ENCODE measurements at places on chromosomes 4 and X.

GRCh38 chr4:173405840-173406606, 7.1 kb upstream of the SCRG1 start:
- DNase-seq: no peak

DNA sequence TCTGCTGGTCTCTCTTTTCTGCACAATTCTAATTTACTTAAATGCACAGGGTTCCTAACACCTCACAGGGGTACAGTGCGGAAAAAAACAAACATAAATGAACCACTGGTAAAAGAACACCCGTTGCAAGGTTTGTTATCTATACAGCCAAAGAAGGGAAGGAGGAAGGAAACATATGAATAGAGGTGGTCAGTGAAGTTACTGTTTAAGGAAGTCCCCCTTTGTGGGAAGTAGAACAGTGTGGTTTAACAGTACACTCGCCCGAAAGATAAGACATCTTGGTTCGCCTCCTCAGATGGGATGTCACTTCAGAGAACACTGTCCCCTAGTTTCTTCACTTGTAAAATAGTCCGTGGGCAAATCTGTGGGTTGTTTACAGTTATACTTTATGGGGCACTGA, 57.5 kb downstream of the TEC start:
- no peak for DNase-seq

DNA sequence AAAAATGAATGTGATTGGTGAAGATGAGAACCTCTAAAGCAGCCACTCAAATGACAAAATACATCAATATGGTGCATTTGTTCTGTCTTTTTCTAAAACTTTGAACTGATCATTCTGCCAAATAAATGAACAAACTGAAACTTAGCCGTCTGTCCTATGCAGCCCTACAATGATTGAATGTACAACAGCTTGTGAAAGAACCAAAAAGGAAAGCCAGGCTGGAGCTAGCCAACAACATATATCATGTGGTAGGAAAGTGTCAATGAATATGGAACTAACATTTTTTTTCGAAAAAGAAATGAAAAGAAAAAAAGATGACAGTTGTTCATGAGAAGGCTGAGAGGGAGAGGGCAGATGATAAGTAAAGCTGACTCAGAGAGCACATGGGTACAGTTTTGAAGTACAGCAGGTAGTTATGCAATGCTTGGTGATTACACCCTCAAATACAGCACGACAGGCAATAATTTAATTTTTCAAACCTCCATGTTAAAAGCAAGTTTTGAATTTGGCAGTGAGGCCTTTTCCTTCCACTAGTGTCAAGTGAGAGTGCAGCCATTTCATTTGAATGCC, 21.2 kb upstream of the SLC7A11 start:
- DNase-seq: no peak

- DNase-seq: no peak
These were observed 17.0 kb downstream of the PAQR3 start for GRCh38 chr4:78922207-78922606.

DNA sequence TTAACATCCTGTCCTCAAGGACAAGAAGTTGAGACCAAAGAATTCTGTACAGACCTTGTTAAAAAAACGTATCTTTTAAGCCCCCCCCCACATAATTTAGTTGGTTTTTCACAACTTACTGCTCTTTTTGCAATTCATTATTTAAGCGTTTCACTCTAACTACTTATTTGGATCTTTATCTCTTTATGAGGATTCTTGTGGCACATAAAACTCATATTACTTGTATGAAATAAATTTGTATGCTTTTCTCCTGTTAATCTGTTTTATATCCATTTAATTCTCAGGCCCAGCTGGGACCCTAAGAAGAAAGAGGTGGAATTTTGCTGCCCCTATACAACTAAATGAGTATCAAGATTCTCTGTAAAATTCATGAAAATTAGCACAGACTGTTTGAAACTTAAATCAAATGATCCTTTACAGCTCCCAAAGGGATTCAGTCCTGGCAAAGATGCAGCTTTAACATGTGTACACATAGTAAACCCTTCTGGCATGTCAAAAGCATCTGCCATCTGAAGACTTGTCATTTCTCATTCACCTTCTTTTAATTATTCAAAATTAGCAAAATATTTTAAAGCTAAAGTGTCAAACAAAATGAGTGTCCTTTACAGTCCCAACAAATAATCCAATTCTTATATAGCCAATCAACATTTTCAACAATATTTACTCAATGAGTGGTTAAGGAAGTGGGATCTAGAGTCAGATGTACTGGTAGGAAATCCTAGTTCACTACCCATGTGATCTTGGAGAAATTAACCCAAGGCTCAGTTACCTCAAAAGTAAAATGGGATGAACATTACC, 17.7 kb downstream of the ARAP2 start:
- no peak for DNase-seq

DNA sequence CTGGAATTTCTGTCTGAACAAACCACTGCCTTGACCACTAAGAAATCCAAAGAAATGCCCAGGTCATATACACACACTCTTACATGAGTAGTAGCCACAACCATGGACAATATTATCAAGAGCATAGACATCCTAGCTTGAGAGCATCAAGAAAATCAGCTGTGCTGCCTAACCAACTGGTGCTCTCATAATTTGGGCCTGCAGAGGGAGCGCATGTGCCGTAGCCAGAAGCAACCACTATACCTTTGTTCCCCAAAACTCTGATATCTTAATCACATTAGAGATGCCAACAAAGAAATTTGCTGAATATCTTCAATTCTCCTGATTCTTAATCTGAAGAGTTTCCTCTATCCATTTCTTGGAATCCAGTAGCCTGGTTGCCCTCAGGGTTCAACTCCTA, 163.6 kb downstream of the ZNF674 start:
- DNase-seq: no peak

GRCh38 chr4:151139814-151140213, 40.4 kb downstream of the RPS3A start:
- DNase-seq: no peak

GRCh38 chrX:29528281-29528680, 687.1 kb upstream of the MAGEB2 start:
- no peak for DNase-seq

DNA sequence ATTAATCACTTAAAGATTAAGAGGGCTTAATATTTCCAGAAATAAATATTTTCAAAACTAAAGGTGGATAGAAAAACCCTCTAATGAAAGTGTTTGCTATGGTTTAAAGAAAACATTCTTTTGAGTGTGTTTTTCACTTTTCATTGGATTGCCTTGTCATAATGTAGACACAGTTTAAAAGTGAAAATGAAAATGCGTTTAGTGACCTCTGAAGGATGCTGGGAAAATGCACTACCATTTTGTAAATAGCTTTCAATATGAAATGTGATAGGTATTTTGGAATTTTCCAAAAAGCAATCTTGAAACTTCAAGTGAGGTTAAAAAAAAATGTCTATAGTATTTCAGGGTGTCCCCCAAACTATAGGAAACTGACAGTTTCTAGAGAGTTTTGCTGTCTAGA, 642.2 kb downstream of the C4orf33 start:
- DNase-seq: no peak

DNA sequence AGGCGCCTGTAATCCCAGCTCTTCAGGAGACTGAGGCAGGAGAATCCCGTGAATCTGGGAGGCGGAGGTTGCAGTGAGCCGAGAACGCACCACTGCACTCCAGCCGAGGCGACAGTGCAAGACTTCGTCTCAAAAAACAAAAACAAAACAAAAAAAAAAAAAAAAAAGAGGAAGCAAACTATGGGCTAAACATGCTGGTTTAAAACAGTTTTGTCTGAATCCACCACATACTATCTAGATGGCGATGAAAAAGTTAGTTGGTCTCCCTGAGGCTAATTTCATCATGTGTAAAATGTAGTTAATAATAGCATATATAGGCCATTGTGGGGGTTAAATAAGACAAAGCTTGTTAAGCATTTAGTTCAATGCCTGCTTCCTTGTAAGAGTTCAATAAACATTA, 451.1 kb downstream of the RPA4 start:
- no peak for DNase-seq

GRCh38 chrX:133495464-133496391, 80.4 kb upstream of the GPC4 start:
- DNase-seq: no peak

- no peak for DNase-seq
These were observed 1056.7 kb downstream of the STIM2 start for GRCh38 chr4:27917381-27917780.

GRCh38 chrX:115602729-115603389, 41.9 kb downstream of the PLS3 start:
- DNase-seq: no peak

DNA sequence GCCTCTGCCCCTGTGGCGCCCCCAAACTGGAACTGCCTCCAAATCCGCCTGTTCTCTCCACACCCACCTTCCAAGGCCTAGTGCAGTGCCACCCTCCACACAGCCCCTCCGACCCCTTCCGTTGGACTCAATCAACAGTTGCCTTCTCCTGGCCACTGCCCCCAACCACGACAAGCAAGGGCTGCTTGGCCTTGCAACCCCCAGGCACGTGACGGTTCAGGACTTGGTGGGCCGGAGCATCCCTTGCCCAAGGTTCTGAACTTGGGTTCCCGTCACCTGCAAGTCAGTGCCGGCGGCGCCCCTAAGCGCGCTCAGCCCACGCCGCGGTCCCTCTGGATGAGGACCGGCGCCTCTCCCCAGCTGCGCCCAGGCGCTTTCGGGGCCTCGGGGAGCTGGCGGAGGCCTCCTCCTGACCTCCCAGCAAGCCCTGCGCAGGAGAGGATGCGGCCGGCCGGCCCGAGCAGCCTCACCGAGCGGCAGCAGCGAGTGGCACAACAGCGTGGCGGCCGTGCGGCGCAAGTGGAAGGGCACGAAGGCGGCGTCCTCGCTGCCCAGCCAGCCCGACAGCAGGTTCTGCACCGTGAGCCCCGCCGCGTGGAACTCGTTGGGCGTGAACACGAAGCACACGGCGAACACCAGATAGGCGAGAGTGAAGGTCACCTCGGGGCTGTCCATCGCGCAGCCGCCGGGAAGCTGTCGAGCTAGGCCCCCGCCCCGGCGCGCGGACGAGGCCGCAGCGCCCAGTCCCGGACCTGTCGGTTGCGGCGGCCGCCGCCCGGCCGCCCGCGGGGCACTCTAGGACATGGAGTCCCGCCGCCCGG, 750 bp downstream of the TMEM129 start:
- DNase-seq: no peak

- no peak for DNase-seq
These were observed 164.9 kb downstream of the DTHD1 start for GRCh38 chr4:36446275-36446674.

DNA sequence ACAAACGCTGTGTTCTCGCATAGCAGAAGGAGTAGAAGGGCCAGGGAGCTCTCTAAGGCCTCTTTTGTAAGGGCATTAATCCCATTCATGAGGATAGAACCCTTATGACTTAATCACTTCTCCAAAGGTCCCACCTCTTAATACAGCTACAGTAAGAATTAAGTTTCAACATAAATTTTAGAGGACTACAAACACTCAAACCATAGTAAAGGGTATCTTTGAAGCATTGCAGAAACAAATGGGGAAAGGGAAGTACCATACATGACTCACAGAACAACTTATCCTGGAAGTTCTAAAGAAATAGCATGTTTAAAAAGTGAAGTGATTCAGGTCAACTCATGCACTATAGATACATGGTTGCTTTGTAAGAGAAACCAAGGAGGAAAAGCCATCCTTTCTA, 680.8 kb downstream of the RPA4 start:
- no peak for DNase-seq

DNA sequence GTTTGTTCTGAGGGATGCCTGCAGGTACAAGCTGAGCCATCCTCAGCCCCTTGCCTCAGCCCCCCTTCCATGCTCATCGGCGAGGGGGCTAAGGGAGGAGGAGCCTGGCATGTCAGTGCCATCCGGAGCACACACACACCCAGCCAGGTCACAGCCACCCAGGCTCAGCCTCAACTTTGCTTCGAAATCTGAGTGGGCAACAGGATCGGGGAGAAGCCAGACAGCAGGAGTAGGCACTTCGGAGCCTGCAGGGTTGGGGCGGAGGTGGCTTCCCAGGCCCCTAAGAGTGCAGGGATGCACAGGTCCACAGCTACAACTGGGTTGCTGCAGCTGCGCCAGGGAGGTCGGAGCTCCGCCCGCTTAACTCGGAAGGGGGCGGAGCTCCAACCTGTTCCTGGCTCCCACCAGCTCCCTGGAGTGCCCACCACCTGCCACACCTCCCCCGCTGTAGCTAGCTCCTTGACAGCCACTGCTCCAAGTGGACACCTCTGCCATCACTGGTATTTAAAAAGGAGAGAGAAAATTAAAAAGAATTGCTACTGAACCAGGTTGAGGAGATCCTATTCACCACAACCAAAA, 192.9 kb upstream of the GALNT7 start:
- no peak for DNase-seq
